Stimulated activated CD4-positive, alpha-beta T cell treated with anti-CD3 and anti-CD28 coated beads, TNF-alpha, amount 100 ng/mL, for 24 hours (primary cell): ENCODE measurements at places on chromosomes 6 and 20.

GRCh38 chr6:73610444-73611275 is 43.1 kb downstream of the SLC17A5 start:
- no peak for DNase-seq

DNA sequence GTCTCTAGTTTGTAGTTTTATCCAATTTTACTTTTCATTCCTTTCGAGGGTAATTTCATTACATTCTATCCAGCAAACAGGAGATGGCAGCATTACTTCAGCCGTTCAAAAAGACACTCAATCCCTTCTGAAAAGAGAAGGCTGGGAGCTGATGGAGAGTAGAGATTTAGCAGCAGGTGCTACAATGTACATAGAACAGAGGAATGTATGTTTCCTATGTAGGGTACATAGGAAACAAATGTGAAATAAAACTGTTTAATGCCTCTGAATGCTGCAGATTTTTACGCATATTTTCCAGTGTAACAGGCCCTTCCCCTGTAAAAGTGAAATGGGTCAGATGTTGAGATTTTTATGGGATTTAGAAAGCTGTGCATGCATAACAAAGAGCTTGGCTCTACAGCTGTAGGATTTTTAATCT is 16.0 kb downstream of the RPS12 start:
- DNase-seq: no peak

- DNase-seq: peak; percentile 26
Observed at GRCh38 chr6:110944681-110945151, 13.8 kb upstream of the GTF3C6 start.

GRCh38 chr20:14882157-14882556 is 544.7 kb upstream of the FLRT3 start:
- no peak for DNase-seq

DNA sequence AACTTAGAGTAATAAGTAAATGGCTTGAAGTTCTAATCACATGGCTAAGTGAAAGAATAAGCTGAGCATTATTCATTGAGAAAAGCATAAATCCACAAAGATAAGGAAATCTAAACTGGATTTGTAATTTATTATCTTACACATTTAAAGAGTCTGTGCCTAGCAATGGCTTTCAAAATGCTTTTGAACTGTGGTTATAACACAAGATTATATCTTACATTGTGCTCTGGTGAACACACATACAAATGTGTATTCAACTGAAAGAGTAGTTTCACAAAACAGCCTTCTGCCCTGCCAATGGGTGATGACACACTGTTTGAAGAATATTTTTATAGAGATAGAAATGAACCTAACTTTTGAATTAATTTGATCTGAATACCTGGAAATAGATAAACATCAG is 83.3 kb downstream of the AFDN start:
- DNase-seq: no peak

DNA sequence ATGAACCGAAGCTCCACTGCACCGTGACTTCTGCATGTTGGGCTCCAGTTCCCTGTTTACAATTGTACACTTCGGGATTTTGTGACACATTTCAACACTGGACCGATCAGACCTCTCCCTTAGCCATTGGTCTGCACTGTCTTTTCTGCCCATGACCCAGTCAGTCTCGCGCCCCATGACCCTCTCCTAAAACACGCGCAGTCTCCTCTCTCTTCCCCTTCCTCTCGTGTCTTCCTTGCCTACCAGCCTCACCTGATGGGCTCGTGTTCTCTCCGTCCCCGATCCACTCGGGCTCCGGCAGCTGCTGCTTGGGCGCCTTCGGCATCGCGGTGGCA is 535 bp upstream of the ABCF1 start:
- DNase-seq: no peak
